Fibroblast of mammary gland (primary cell): ENCODE measurements at places on chromosomes 11 and 22.

- DNase-seq: no peak
These were observed 100.4 kb upstream of the TOP3B start for GRCh38 chr22:22082960-22083359.

GRCh38 chr11:61587541-61587941, 6.7 kb upstream of the SYT7 start:
- peak; percentile 35 for DNase-seq

DNA sequence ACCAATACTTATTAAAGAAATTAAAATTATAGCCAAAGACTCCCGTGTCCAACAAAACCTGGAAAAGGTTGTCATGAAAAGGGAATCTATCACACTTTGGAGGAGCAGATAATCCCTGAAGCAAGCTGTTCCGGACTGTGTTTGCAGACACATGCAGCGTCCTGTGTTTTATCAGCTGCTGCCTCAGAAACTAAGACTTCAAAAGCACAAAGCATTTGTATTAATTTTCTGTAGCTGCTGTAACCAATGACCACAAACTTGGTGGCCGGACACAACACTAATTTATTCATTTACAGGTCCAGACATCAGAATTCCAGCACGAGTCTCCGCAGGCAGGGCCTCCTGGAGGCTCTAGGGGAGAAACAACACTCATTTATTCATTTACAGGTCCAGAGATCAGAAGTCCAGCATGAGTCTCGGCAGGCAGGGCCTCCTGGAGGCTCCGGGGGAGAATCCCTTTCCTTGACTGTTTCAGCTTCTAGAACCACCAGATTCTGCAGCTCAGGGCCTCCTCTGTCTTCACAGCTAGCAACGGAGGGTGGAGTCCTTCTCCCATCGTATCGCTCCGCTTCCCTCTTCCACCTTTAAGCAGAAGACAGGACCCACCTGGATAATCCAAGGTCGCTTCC, 465.3 kb downstream of the BRD1 start:
- no peak for DNase-seq

DNA sequence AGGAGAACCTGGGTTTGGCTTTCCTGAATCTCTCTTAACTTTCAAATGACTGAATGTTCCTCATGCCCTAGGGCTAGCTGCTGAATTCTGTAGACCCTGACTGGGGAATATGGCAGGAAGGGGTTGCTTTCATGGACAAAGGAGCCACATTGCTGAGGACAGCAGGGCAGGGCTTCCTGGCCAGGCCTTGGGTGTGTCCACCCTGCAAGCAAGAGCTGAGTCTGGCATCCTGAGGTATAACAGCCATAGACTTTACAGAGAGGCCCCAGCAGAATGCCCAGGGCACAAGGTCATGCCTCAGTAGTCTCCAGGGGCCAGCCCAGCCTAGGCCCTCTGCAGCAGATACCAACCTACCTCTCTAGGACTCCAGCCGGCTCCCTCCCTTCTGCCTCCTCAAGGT, 102.2 kb upstream of the RAG2 start:
- no peak for DNase-seq

DNA sequence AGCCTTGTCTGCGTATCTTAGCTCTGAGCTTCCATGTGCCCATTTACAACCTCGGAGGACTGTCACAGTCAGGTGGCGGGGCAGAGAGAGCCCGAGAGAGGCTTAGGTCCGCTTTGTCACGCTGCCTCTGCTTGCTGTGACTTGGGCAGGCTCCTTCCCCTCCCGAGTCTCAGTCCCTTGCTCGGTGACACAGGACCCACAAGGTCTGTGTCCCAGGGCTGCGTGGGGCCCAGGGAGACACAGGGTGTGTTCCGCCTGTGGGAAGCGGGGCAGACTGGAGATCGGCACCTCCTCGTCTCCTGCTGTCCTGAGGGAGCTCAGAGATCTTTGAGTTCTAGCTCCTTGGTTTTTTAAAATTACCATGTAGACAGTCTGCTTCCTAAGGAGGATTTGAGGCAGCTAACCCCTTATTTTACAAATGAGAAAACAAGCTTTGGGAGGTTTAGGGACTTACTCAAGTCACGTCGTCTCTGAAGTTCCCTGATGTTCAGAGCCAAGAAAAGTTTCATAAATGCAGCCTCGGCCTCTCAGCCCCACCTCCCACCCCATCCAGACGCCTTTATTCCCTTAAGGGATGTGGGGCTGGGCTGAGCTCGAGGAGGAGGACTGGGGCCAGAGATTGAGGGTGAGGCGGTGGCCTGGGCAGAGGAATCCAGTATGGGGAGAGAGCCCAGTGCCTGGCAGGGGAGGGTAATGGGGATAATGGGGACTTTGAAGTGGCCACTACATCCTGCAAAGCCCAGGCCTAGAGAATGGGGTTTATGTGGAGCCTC, 103.6 kb downstream of the NECTIN1 start:
- peak; percentile 7 for DNase-seq

- no peak for DNase-seq
These were observed 16.5 kb upstream of the DGKZ start for GRCh38 chr11:46330563-46331281.

DNA sequence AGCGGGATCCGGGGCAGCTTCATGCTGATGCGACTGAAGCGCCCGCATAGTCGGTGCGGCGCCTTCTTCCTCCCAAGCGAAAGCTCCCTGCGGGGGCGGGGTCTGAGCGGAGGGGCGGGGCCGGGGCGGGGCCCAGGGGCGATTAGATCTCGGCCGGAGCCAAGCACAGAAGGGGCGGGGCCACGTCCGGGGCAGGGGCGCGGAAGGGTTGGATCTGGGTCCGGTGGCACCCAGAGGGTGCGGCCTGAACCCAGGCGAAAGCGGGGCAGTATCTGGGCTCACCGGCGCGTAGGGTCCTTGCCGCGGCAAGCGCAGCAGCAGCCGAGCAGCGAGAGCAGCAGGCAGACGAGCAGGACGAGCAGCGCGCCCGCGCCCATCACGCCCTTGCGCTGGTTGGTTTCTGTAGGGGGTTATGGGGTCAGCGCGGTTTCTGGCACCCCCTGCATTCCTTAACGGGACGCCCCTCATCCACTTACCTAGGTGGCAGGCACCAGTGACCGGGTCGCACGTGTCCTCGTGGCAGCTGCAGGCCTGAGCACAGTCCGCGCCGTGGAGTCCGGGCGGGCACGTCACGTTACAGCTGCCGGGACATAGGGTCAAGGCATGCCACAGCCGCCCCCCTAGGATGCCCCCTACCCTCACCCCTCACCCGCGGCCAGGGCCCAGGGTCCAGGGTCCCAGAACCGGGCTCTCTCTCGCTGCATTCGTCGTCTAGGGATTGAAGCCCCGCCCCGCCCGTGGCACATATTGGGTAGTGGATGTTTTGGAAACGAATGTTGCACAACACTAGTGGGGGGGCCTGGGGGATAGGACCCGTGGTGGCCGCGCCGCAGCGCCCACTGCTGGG, 8.1 kb downstream of the SCARF2 start:
- DNase-seq: no peak

- DNase-seq: no peak
These were observed 6.0 kb upstream of the DEUP1 start for GRCh38 chr11:93324500-93324899.

GRCh38 chr22:24037851-24038765, 27.0 kb downstream of the CABIN1 start:
- DNase-seq: no peak

GRCh38 chr22:40218152-40218551, 40.4 kb downstream of the TNRC6B start:
- DNase-seq: no peak

- no peak for DNase-seq
These were observed 1480.0 kb downstream of the TBC1D22A start for GRCh38 chr22:48242461-48242864.

DNA sequence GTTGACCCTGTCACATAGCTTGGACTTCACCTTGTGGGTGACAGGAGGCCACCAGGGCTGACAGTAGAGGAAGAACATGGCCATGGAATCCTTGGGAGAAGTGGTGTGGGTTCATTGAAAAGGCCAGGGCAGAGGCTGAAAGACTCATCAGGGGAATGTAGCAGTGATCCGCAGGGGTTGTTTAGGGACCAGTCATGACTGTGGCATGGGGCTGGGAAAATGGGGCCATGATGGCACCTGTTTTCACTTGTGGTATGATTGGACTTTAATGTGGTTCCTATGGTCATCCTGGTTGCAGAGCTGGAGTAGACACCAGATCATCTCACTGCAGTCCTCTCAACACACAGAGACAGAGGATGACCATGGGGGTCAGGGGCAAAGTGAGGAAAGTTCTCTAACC, 66.7 kb upstream of the MYEOV start:
- no peak for DNase-seq

GRCh38 chr11:125111001-125111342, 454 bp downstream of the TMEM218 start:
- DNase-seq: peak; percentile 8

DNA sequence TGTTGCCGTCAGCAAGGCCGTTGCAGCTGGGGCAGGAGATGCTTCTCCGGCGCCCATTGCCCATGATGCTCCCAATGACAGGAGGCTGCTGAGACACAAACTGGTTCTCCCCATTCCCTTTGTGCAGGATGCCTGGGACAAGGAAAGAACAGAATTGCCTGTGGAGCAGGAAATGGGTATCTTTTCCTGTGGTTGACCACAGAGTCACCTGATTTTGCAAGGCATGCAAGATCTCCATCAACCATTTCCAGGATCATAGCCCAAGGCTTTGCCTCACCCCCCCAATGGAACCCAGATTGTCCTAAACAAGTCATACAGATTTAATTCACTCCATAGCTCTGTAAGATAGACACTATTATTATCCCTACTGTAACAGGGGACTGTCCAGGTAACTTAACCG, 148.1 kb upstream of the NARS2 start:
- no peak for DNase-seq

DNA sequence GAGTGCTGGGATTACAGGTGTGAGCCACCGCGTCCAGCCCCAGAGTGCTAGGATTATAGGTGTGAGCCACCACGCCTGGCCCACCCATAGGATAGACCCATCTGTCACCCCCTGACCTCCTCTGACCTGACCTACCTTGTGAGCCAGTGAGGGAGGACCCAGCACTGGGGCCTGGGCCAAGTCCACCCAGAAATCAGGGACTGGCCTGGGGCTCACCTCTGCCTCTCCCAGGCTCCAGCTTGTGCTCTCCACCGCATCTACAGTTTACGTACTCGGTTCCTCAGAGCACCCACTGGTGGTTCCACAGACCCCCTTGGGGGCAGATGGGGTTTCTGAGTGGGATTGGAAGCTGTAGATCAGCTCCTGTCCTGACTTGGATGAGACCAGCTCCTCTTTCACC, 6.4 kb downstream of the SLC29A2 start:
- no peak for DNase-seq

DNA sequence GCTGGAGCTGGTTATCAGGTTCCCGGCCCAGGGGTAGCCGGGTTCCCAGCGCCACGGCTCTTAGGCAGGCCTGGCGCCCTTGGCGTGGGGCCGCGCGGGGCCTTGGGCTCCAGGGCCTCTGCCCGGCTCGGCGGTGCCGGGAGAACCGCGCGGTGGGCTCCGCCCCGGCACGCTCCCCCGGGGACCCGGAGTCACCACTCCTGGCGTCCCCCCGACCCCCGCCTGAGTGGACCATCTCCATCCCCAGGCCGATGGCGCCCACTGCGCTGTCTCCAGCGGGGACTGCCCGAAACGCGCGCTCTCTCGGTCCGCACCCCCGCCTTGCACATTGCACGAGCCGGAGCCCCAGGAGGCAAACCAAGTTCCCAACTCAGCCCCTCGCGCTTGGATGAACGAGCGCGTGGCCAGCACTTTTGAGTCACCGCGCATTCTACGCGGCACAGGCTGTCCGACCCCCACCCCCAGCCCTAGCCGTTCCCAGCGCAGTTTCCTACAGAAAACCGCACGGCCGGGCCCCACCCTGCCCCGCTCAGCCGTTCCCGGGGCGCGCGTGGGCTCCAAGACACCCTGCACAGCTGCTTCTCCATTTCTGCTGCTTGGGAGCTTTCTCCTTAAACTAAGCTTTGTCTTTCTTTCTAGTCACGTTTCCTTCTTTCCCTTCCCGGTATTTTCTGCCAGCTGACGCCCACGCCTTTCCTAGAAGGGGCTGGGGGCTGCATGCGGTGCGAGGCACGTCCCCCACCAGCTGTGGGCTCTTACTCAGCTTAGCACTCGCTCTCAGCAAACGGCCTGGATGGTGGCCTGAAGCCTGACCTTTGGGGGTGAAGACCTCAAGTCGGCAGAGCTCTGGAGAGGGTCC, 650 bp upstream of the CHID1 start:
- DNase-seq: peak; percentile 77

DNA sequence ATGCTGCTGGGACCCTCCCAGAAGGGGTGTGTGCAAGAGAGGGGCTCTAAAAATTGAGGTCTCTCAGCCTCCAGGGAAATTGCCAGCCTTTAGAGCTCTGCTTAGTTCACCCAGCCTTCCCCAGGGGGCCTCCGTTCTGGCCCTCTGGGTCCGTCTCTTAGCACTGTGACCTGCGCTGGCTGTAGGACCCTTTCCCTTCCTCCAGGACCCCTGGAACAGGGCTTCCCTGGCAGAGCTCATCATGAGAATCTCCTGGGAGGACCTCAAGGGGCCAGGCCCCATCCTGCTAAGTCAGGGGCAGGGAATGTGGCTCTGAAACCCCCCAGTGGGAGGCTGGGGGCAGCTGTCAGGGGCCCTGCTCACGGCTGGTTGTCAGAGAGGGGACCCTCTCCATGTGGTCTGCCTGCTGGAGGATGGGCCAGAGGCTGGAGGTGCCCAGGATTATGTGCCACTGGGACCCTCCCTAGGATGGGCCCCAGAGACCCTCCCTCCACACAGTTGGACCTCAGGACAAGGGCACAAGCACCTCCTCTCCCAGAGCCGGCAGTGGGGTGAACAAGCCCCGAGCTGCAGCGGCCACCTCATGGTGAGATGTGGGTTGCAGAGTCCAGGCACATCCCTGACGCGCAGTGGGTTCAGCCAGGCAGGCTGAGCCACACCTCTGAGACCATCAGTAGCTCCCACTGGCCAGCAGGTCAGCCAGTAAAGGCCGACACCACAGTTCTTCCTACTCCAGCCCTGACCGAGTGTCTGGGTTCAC, 27.1 kb upstream of the GAL start:
- no peak for DNase-seq

- no peak for DNase-seq
These were observed 68.5 kb upstream of the C11orf58 start for GRCh38 chr11:16669799-16670415.

- no peak for DNase-seq
These were observed 516 bp downstream of the OR52J3 start for GRCh38 chr11:5046754-5047330.

DNA sequence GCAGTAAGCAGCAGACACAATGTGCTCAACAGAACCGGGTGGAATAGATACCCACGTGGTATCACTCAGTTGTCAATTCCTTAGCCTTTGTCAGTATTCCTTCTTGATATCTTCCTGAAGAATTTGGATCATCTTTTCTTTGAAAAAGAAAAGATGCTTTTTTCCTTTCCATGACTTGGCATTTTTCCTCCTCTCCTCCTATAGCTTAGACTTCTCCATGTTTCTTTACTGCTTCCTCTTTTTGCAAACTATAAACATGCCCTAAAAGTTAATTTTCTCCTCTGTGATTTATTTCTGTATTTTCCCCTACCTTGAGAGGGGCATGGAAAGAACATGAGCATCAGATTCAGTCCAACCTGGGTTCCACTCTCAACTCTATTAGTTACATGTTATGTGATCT, 11.7 kb downstream of the CBLIF start:
- no peak for DNase-seq
